Activated CD4-positive, alpha-beta T cell treated with anti-CD3 and anti-CD28 coated beads, Interleukin-2, amount 10 ng/mL, durations not matched to agents 24 days and 14 days (primary cell): ENCODE measurements at places on chromosomes 1 and 21. TPM values are rescaled to one million over a fixed set of nuclear protein-coding genes. Genes with fewer than 3 reads are reported as not detected.
A peak's percentile ranks its signal among the peaks of the same experiment; 100 is the strongest.

Gene ASPM
- total RNA-seq, result 29.1 TPM in 2 replicates

Gene AGMAT
- total RNA-seq, result 31.0 and 31.5 TPM in 2 replicates

- no peak overlapping the region for H3K4me3 ChIP-seq
- no peaks in the 10 kb centered on the region for H3K27me3 ChIP-seq
- no peaks in the 10 kb centered on the region for H3K36me3 ChIP-seq
- no peak overlapping the region for H3K27ac ChIP-seq
- no peak for DNase-seq
These were observed 5.1 kb upstream of the FOXJ3 start for GRCh38 chr1:42340093-42340492.

- H3K36me3 ChIP-seq, result peaks cover 6% of the 10 kb centered on the region
- no peaks in the 10 kb centered on the region for H3K27me3 ChIP-seq
- no peak for DNase-seq
- peak overlapping the region; percentile 62 for H3K4me3 ChIP-seq
These were observed 4.1 kb downstream of the NUAK2 start for GRCh38 chr1:205317311-205317917.
